ENCODE measurements at places on chromosomes 13 and 19.

DNA sequence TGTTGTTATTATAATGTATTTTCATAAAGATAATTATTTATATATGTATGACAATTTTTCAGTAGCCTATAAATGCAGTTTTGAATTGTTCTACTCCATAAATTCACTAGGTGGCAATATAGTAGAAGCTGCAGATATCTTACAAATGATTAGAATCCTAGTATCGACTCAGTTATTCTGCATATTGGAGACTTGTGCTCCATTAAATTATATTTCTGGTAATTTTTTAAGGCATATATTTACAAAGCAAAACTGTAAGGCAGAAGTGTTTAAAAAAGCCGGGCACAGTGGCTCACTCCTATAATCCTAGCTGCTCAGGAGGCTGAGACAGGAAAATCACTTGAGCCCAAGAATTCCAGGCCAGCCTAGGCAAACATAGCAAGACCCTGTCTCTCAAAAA is 58.7 kb downstream of the DPY19L3 start:
- no peak for DNase-seq

- no peak for DNase-seq
These were observed 12.5 kb downstream of the GJB6 start for GRCh38 chr13:20219577-20219976.

DNA sequence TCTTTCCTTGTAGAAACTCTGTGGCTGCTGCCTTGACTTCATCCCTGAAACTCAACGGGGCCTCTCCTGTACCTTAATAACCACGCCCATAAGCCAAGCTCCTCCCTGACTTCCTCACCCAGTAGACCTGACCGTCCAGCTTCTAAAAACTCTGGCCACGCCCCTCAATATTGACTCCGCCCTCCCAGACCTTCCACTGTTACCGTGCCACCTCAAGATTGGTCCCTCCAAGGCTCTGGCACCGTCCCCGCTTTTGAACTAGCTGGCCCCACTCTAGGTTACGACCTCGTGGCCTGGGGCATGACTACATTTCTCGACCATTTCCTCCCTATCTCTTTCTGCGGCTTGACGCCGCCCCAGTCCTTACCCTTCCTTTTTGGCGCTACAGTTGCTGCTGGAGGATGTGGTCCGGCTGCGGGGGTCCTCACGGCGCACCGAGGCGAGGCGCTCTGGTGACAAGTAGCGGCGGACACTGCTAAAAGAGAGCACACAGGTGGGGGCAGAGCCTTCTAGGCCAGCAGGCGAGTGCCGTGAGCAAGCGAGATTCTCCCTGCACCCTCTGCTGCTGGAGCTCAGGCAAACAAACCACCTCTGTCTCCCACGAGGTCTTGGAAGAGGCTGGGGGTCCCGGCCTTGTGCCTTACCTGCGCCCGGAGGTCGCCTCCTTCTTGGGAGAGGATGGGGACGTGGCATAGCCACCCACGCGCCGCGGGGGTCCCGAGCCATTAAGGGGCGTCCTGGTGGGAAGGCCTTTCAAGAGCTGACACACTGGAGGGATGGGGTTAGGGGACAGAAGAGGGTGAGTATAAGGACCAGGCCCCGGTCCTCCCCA is 2.3 kb upstream of the EML2 start:
- DNase-seq: peak; percentile 96

- no peak for DNase-seq
These were observed 120.6 kb downstream of the SLITRK1 start for GRCh38 chr13:83761631-83762030.

All from HS-5 (cell line).